Aorta (tissue), 5 donors: ENCODE measurements at places on chromosomes 11 and 22. TPM values are rescaled to one million over a fixed set of nuclear protein-coding genes. Genes with fewer than 3 reads are reported as not detected.

KCNJ1 gene
- 0.24 TPM for total RNA-seq

MS4A18 gene
- total RNA-seq: not detected

C11orf42 gene
- not detected for total RNA-seq

DNA sequence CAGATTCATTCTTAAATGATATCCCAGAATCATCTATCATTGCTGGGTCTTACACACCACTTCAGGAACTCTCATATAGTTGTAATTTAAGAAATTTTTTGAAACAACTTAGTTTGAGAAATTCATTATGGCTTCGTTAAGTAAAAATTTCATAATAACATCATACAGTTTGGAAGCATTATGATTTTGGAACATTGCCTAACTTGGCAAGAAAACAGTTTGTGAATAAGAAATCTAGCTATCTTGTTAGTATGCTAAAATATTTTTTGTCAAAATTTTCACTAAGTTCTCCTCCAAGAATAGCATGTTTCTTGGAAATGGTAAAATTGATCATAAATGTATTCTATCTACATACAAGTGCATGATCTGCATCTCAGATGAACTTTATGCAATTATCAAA lies 217.7 kb downstream of the CNTN5 start:
- no peak for DNase-seq

HIPK3 gene
- 213 TPM for total RNA-seq

MYO18B gene
- 31.6 TPM for total RNA-seq

DNA sequence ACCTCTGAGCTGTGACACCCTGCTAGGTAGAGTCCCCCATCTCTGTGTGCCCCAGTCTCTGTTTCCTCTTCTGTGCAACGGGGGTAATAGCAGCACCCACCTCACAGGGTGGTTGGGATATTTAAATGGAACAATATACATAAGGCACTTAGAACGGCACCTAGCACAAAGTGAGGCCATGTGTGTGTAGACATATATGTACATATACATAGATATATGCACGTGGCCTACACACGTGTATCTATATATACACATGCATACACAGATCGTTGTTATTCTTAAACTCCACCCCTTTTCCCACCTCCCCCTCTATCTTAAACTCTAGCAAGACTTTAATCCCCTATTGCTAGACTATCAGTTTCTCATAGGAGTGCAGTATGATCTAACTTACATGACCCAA lies 2.4 kb downstream of the WNT11 start:
- DNase-seq: no peak

REXO2 gene
- 109 TPM for total RNA-seq

SCGB1A1 gene
- total RNA-seq: not detected

DNA sequence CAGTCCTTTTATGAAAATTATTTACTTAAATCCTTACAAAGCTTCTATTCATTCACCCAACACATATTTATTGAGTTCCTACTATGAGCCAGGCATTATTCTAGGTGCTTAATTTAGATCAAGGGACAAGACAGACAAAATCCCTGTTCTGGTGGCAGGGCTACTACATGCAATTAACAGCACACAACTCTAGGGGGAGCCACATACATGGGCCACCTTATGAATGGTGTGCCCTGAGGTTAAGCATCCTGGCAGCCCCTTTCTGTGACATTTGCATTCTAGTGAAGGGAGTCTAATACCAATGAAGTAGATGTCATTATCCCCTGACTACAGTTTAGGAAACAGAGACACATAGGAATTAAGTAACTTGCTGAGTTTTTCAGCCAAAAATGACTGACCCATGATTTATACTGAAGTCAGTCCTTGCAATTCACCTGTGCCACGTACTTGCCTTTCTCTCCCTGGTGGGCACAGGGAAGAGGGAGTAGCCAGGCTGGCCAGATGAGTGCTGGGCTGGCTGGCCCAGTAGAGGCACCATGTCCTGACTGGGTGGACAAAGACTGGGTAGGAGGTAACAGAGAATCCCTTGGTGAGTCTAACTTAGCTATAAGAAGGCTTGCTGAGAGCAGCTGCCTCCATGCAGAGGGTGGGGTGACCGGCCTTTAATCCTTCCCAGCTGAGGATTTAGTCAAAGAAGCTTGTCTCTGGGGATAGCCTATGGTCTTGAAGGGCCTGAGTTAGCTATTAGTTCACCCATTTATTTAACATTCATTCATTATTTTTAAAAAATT lies 52.0 kb upstream of the ELF5 start:
- DNase-seq: no peak

DNA sequence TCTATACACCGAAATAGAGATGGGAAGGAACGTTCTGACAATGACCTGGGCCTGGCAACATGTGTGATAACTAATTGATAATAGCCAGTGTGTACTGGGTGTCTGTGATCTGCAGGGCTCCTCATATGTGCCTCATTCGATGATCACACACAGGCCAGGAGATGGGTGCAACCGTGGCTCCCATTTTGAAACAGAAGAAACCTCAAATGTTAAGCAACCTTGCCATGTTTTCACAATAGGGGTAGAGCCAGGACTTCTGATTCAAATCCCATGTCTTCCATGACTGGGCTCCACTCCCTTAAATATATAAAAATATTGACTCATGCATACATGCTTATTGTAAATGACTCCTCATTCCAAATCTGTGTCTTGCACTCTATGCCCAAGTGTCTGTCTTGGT lies 11.1 kb downstream of the APOL3 start:
- no peak for DNase-seq

GRCh38 chr11:78039391-78039918 lies 16.4 kb upstream of the KCTD14 start:
- DNase-seq: no peak

- peak; percentile 91 for DNase-seq
Observed at GRCh38 chr22:27032091-27032761, 374.8 kb downstream of the MIAT start.

DNA sequence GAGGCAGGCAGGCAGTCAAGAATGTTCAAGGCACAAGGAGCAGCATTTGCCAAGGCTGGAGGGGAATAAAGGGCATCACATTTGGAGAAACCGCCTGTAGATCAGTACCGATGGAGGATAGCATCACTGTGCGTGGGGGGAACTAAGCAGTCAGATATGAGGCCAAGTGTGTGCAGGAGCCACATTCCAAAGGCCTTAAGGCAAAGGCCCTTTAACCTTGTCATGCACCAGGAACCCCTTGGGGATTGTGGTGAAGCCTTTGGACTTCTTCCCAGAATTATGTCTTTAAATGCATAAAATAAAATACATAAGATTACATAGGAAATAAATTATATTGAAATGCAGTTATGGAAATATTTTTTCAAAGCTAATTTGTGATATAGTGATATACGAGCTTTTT lies 532.1 kb downstream of the BUD13 start:
- no peak for DNase-seq

GRCh38 chr11:18173225-18173866 lies 709 bp downstream of the MRGPRX4 start:
- no peak for DNase-seq
